DMS153 (cell line): ENCODE measurements at places on chromosomes 5 and 9.

- no peak for DNase-seq
Observed at GRCh38 chr5:45042283-45042682, 233.5 kb downstream of the MRPS30 start.

- DNase-seq: no peak
Observed at GRCh38 chr5:69252437-69252836, 17.8 kb downstream of the CDK7 start.

- DNase-seq: no peak
Observed at GRCh38 chr9:105342147-105342505, 97.7 kb downstream of the SLC44A1 start.

- no peak for DNase-seq
Observed at GRCh38 chr5:139453683-139454567, 8.6 kb downstream of the ECSCR start.

- DNase-seq: no peak
Observed at GRCh38 chr9:133950629-133951111, 41.5 kb downstream of the VAV2 start.

GRCh38 chr9:20284601-20285289 lies 337.6 kb downstream of the MLLT3 start:
- no peak for DNase-seq

- no peak for DNase-seq
Observed at GRCh38 chr9:99171225-99172123, 50.3 kb downstream of the ALG2 start.
